ENCODE measurements at places on chromosomes 6 and 20. TPM values are rescaled to one million over a fixed set of nuclear protein-coding genes. Genes with fewer than 3 reads are reported as not detected.

The TOX2 gene
- total RNA-seq = 0.47 TPM

The OR2H1 gene
- not detected for total RNA-seq

The TRIM15 gene
- total RNA-seq = not detected

The HLA-DPA1 gene
- total RNA-seq = 37.7 TPM

The KCNS1 gene
- not detected for total RNA-seq

The FOXS1 gene
- 1.3 TPM for total RNA-seq

The VGLL2 gene
- not detected for total RNA-seq

The HAO1 gene
- total RNA-seq = not detected

The CD109 gene
- 7.6 TPM for total RNA-seq

The C6orf15 gene
- not detected for total RNA-seq

The CCN6 gene
- total RNA-seq = not detected

The BPIFB2 gene
- not detected for total RNA-seq

GRCh38 chr6:155837474-155837873 is 381.8 kb upstream of the NOX3 start:
- DNase-seq = no peak

DNA sequence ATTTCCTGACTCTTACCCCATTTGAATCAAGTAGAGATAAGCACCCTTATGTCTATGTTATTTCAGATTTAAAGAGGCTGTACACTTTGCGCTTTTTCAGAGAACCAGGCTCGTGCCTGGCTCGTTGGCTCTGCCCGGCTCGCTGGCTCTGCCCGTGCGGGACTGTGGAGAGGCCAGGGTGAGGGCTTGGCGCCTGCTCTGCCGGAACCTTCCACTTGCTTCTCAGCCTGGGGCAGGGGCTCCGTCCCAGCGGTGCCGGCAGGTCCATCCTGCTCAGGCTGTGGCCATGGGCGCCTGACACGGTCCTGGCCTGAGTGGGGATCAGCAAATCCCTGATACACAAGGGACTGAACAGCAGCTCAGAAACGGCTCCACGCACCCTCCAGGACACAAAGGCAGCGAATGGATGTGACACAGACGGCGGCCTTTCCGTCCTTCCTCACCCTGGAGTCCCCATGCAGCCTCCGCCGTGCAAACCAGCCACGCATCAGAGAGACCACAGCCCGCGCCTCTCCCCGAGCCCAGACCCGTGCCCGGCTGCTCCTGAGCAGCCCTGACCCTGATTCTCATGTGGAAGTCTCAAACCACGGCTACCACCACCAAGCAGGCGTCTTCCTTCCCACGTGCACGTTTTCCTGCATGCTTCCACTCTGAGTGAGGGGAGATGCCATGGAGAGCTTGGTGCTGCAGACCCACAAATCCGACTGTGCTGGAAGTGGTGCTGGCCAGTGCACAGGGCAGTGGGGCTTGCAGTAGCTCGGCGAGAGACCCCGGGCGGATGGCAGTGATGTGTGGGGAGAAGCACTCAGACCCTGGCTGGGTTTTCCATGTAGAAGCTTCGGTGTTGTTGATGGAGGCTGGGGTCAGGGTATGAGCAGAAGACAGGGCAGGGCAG is 233.9 kb downstream of the ERMARD start:
- no peak for DNase-seq

DNA sequence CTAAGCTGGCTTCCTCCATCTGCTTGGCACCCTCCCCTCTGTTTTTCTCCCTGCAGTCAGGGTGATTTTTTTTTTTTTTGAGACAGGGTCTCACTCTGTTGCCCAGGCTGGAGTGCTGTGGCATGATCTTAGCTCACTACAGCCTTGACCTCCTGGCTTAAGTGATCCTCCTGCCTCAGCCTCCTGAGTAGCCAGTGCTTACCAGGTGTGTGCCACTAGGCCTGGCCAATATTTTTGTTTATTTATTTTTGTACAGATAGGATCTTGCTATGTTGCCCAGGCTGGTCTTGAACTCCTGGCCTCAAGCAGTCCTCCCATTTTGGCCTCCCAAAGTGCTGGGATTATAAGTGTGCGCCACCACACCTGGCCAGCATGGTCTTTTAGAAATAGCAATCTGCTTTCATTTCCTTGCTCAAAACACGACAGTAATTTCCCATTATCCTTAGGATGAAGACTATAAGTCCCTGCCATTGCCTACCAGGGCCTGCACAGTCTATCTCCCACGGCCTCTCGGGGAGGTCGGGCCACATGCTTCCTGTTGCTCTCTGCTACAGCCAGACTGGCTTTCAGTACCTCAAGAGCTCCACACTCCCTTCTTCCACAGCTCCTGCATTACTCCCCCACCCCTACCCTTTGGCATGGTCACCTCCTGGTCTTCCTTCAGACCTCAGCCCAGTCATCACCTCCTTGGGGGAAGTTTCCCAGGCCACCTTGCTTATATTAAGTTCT is 11.1 kb upstream of the CD164 start:
- no peak for DNase-seq

DNA sequence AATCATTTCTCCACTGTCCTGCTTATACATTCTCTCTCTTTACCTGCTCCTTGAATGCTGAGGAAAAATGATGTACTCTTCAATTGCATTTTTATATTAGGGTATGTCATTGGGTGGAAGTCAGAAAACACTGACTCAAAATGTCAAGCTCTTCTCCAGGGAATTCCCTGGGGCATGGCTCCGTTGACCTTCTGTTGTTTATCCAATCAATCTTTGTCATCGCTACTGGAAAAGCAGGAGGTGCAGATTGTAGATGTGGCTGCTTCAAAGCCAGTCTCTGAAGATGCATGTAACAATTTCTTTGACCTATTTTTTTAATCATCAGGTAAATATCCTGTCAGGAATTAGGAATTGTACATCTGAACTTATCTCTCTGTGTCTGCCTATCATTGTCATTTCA is 63.9 kb upstream of the TENT5A start:
- DNase-seq = no peak

- DNase-seq = no peak
Measured at GRCh38 chr6:34520645-34521462, 35.3 kb downstream of the SPDEF start.

DNA sequence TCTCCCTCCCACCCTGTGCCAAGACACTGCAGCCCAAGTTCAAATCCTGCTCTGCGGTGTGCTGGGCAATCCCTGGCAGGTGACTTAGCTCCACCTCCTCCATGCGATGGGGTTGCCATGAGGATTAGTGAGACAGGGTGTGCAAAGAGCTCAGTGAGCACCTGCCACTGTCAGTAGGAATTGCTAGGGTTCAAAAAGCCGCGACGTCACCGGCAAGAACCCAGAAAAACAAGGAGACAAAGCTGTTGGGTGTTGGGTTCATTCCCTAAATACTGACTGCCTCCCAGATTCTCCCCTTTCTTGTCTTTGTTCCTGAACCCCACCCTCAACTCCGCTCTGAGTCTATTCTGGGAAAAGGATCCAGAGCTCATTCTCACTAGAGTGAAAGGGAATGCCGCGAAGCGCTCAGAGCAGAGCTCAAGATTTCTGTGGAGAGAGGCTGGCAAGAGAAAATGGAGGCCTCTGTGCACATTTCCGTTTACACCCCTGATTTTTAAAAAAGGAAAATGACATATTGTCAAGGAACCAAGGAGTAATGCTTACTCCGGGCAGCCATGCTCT is 13.3 kb downstream of the PMEPA1 start:
- no peak for DNase-seq

DNA sequence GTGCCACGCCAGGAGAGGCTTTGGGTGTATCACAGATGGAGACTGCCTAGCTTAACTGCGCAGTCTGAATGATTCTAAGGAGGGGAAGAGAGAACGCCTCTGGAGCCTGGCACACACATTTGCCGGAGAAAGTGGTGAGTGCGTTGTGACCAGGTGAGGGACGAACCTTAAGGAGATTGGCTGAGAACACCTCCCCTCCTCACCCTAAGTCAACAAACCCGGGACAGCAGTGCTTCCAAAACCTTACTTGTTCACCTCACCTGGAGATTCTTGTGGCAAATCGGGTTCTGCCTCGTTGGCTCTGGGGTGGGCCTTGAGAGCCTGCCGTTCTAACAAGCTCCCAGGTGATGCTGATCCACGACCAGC is 9.4 kb downstream of the SYNJ2 start:
- no peak for DNase-seq

DNA sequence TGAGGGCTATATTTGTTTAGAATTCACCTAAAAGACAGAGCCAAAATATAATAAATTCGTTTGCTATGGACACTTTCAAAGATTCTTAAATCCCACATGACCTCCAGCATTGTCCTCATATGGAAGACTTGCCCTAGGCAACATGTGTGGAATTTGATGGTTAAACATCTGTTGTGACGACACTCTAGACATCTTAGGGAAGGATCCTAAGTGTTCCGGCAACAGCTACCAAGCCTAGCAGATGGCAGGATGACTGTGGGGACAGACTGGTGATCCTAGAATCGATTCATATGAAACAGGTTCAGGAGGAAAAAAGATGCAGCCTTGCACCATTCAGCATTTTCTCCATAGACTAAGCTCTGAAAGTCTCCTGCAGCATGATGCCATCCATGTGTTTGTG is 77.6 kb upstream of the BACH2 start:
- DNase-seq = no peak

DNA sequence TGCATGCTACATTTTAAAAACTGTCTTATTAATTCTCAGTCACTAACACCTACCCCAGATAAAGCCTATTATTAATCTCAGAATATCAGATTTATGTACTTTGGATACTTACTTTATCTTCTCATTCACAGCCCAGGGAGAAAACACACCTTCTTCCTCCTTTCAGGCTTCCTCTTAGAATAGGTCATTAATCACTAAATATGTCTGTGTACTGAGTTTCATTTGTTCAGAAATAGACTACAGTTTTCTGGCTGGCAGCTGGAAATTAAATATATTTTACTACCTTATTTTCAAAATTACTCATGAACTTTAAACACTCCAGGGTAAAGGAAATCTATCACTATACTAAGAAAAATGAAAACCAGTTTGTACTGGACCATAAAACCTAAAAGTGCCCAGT is 147.7 kb upstream of the DST start:
- no peak for DNase-seq

DNA sequence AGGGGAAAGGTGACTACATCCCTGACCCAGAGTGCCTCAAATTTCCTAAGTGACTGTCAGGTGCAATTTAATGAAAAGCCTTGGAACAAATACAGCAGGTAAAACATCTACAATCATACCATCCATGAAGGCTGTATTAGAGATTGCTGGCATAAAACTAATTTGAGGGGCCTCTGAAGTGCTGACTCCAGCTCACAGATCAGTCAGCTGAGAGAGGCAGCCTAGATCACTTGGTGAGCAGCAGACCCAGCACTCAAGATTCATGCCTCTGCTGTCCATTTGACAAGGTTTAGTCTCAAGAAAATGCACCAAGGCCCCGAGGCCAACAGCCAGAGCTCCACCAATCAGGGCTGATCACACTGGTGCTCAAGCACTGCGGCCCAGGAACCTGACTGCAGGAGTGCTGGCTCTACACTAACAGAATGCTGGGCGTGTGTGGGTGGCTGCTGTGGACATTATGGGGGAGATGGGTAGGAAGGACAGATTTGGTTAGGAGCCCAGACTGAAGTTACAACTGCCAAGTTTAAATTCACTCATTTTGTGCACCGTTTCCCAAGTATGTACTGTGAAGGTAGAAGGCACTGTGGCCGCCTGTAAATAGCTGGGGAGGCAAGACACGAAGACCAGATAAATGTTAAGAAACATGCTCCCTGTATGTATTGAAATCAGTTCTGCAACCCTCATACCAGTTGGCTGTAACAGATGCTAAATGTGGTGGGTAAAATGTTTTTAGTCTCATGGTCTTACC is 28.2 kb downstream of the SNX5 start:
- DNase-seq = no peak

GRCh38 chr20:21796059-21796458 is 90.6 kb downstream of the PAX1 start:
- no peak for DNase-seq

- no peak for DNase-seq
Measured at GRCh38 chr6:130417951-130418350, 52.1 kb downstream of the TMEM200A start.

DNA sequence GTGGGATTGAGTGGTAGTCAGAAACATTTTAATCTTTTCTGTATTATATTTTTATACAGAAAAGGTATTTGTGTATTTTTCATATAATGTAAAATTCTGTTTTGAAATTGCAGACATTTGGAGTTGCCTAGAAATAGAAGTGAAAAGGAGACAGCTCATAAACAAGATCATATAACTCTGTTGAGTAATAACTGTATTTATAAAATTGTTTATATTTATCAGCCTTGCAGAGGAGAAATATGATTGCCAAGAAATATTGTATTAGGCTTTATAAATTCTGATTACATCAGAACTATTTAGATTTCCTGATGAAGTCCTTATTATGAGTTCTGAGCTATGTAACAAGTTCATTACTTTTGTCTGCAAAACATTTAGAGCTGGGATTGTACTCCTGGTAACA is 55.3 kb downstream of the RIPOR2 start:
- DNase-seq = no peak

DNA sequence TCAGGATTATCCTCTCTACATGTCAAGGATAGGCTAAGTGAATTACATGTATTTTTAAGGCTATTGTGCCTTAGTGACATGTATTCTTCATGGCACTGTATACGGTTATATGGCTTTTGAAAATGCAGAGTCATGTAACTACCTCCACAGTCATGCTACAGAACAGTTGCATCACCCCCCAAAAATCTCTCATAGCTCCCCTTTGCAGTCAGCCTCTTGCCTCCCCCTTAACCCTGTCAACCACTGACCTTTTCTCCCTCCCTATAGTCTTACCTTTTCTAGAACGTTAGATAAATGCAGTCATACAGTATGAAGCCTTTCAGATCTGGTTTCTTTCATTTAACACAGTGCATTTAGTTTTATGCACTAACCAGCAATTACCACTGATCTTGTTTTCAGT is 10.3 kb upstream of the RNF24 start:
- DNase-seq = no peak

DNA sequence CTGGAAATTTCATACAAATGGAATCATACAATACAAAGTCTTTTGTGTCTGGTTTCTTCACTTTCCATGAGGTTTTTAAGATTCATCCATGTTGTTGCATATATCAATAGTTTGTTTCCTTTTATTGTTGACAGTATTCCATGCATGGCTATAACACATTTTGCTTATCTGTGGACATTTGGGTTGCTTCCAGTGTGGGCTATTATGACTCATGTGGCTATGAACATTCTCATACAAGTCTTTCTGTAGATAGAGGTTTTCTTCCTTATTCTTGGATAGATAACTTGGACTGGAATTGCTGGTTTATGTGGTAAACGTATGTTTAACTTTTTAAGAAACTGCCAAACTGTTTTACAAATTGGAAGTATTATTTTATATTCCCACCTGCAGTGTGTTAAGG is 30.0 kb upstream of the KIF6 start:
- no peak for DNase-seq

GRCh38 chr6:45630801-45631200 is 253.1 kb upstream of the SUPT3H start:
- no peak for DNase-seq

GRCh38 chr20:19487420-19487819 is 270.6 kb upstream of the RIN2 start:
- DNase-seq = no peak

DNA sequence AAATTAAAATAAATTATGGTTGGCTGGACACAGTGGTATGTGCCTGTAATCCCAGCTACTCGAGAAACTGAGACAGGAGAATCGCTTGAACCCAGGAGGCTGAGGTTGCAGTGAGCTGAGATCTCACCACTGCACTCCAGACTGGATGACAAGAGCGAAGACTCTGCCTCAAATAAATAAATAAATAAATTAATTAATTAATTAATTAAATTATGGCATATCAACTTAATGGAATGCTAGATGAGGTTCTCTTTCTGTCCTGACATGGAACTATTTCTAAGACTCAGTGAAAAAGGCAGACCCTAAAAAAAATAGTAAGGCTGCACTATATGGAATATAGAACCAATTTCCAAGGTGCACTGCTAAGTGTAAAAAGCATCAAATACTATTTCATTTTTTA is 4.8 kb downstream of the SRPK1 start:
- no peak for DNase-seq

Data from left ventricle myocardium superior (tissue), 1 donor.